Activated CD4-positive, alpha-beta T cell treated with anti-CD3 and anti-CD28 coated beads for 48 hours (primary cell): ENCODE measurements at places on chromosomes 3 and 15.
A peak's percentile ranks its signal among the peaks of the same experiment; 100 is the strongest.

DNA sequence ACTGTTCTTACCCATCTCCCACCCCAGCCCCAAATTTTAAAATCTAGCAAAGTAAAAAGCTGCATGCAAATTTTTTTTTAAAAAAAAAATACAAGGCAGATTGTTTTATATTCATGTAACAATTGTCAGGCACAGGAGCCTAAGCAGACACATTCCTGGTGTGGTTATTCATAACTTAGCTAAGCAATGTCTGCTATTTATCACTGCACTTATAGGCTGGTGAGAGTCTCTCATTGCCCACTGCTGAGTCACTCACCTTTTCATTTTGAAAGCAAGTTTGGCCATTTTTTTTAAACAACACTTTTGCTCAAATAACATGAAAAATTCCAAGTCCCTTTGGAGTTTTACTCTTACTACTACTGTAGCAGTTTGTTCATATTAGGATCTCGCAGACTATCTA lies 413.9 kb downstream of the RBMS3 start:
- no peak for DNase-seq

GRCh38 chr3:195863121-195864061 lies 45.0 kb downstream of the TNK2 start:
- DNase-seq = peak; percentile 82

GRCh38 chr3:124522082-124522625 lies 208.1 kb upstream of the UMPS start:
- DNase-seq = no peak

DNA sequence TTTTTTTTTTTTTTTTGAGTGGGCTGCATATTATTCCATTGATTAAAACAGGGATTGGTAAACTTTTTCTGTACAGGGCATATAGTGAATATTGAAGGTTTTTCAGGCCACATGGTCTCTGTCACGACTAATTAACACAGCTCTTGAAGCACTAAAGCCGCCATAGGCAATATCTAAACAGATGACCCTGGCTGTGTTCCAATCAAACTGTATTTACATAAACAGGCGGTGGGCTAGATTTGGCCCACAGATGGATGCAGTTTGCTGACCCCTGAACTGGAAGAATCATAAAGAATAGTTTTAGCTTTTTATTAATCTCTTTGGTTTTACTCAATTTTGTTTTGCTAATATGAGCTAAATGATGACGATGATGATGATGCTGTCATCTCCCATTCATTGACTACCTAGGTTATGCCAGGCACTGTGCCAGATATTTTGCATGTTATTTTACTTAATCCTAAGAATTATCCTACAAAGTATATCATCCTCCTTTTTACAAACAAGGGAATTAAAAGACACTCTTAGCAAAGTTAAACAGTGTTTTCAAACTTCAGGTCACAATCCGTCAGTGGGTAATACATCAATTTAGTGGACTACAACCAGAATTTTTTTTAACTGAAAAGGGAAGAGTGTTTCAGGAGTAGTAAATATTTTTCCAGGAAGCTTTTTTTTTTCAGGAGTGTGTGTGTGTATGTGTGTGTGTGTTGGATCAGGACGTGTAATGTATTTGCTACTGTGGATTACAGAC lies 54.3 kb downstream of the LMCD1 start:
- no peak for DNase-seq

GRCh38 chr3:72182206-72182605 lies 397.3 kb upstream of the PROK2 start:
- DNase-seq = no peak

DNA sequence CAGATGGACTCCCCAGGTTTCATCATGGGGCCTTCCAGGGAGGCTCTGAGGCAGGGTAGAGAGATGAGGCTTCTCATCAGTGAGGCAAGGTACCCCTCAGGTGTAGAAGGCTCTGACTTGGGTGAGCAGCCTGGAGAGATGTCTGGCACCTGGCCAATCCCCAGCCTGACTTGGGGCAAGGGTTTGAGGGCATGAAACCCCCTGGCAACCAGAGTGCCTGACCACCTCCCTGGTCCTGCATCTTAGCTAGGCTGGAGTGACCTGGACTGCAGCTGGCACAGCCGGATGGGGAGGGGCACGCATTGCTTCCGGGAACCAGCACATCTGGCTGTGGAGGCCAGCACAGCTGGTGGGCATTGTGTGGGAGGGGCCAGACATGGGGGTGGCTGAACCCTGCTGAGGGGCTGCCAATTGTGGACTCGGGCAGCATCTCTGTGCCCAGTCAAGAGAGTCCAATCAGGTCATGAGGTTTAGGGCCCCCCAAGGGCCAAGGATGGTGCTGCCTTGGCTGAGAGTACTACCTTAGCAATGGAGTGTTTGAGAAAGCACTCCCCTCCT lies 1.9 kb downstream of the ZBTB47 start:
- no peak for DNase-seq

DNA sequence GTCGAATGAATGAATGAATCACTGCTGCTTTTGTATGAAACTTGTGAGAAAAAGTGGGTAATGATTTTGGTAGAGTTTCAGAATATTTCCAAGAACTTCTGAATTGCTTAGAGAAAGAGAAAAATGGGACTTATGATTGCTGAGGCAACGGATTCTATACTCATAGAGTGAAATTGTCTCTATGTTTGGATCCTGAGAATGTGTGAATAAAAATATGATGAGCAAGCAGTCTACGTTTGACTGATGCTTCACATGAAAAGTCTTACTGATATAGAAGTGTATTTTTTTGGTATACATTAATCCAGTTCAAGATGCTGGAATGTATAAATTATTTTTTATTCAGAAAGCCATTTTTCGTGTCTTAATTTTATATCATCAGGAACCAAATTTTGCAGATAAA lies 441.1 kb downstream of the NLGN1 start:
- DNase-seq = no peak

- DNase-seq = no peak
Measured at GRCh38 chr3:184600685-184601377, 39.2 kb downstream of the EPHB3 start.

DNA sequence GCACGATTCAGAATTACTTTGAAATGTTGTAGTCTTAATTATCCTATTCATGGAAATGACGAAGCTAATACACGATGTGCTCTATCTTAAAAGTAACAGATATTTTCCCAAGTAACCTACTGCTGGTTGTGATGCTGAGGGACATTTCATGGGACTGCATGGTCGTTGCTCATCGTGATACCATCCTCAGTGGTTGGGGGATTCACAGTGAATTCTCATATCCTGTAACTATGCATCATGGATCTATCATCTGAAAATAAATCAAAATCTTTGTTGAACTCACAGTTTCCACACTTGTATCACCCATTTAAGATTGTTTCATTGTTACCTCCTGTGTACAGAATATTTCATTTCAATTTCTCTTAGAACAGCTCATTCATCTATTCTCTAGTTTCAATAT lies 84.7 kb downstream of the OPA1 start:
- DNase-seq = peak; percentile 7

DNA sequence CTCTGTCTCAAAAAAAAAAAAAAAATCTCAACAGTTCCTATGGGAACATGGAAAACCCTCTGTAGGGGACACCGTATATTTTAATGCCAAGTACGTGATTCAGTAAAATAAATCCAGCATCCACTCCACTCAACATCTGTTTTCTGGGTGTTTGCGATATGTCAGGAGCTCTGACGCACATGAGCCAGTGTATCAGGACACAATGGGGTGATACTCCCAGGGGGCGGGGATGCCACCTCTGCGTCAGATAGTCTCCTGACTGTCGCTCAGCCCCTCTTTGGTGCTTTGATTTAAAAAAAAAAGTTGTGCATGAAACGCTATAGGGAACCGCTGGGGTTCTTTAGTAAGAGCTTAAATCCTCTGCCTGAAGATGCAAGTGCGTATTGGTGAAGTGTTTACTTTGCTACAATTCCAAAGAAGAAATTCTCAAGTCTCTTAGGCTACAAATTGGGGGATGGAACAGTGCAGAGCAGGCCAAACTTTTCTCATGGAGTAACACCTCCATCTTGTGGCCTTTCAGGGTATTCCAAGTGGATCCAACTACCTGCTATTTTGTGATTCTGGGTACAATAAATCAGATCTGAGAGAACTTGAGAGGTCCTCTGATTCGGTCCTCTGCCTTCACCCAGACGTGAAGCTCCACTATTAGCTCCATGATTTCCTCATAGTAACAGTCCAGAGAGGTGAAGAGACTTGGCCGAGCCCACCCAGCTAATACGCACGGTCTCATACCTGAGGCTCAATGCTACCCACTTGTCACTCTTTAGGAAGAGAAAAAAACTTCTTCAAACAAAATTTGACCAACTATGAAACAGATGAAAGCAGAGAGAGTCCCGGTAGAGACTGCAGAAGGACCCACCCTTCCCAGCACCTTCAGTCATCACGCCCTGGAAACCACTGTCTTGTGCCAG lies 9.3 kb upstream of the NR2E3 start:
- DNase-seq = peak; percentile 41
